ENCODE measurements at places on chromosomes 2 and 18.

GRCh38 chr2:7437716-7438632, 520.8 kb downstream of the RNF144A start:
- no peak for DNase-seq

- no peak for DNase-seq
Observed at GRCh38 chr2:7726989-7727388, 809.8 kb downstream of the RNF144A start.

GRCh38 chr2:233124421-233125080, 64.4 kb downstream of the INPP5D start:
- no peak for DNase-seq

DNA sequence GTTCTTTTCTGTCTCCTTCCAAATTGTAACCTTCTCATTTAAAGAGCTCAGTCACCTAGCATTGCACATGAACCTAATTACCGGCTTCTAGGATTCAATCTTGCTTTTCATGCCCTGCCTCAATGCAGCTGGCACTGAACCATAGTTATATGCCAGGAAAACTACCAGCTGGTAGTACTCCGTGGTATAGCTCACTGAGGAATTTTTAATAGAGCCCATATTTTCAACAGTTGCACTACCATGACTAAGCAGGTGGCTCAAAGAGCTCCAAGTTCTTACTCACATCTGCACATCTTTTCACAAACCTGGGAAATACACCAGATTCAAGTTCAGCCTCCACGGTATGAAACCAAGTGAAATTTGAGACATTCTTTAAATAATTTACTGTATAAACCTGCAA, 363.5 kb downstream of the GRB14 start:
- peak; percentile 63 for DNase-seq
